Mesenchymal stem cell (in vitro differentiated cells and primary cell): ENCODE measurements at places on chromosomes 6 and 20.
A peak's percentile ranks its signal among the peaks of the same experiment; 100 is the strongest.

DNA sequence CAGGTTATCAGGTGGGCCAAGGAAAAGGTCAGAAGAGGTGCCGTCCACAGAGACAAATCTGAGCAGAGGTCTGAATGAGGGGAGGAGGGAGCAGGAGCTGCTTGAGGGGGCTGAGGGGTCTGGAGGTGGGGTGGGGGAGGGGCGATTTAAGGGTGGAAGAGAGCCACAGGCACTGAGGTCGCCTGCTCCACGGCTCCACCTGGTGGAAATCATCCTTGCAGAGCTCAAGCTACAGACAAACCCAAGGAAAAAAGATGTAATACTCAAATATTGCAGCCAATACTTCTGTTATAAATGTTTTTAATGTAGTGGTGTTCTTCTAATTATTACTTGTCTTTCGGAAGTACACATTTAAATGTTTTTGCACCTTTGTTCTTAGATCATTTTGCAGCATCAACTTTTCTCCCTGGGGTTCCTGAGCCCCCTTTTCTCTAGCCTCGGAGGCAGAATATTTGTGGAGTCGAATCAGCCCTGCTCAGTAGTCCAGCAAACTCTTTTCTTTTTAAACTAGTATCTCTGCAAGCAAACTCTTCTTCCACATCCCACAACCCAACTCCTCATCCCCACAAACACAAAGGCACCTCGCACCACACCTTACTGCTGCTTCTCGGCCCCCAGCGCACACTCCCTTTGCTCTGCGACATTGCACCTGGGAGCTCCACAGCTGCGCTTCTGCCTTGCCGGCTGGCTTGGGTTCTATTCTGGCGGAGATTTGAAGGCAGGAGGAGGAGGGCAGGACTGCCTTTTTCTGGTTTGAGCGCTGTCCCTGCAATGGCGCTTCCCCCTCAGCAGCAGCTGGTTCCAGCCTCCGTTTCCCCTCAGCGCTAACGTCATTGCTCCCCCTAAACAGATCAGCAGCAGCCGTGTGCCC lies 51.0 kb upstream of the TFAP2A start:
- H3K4me3 ChIP-seq: no peak overlapping the region
- no peaks in the 10 kb centered on the region for H3K36me3 ChIP-seq
- H3K27ac ChIP-seq: no peak overlapping the region
- peaks cover 1% of the 10 kb centered on the region for H3K4me1 ChIP-seq
- peak; percentile 36 for DNase-seq
- H3K27me3 ChIP-seq: peaks cover 3% of the 10 kb centered on the region

- peak overlapping the region; percentile 69 for H3K4me3 ChIP-seq
- no peak for DNase-seq
- no peak overlapping the region for H3K27ac ChIP-seq
- H3K4me1 ChIP-seq: peaks cover 53% of the 10 kb centered on the region
- H3K36me3 ChIP-seq: no peaks in the 10 kb centered on the region
- H3K27me3 ChIP-seq: no peaks in the 10 kb centered on the region
These were observed 505 bp downstream of the SNAI1 start for GRCh38 chr20:49983123-49983847.

- H3K36me3 ChIP-seq: no peaks in the 10 kb centered on the region
- no peak overlapping the region for H3K4me3 ChIP-seq
- H3K27ac ChIP-seq: no peak overlapping the region
- H3K27me3 ChIP-seq: no peaks in the 10 kb centered on the region
- H3K4me1 ChIP-seq: peaks cover 2% of the 10 kb centered on the region
These were observed 83.4 kb downstream of the RNGTT start for GRCh38 chr6:88880021-88880420.

DNA sequence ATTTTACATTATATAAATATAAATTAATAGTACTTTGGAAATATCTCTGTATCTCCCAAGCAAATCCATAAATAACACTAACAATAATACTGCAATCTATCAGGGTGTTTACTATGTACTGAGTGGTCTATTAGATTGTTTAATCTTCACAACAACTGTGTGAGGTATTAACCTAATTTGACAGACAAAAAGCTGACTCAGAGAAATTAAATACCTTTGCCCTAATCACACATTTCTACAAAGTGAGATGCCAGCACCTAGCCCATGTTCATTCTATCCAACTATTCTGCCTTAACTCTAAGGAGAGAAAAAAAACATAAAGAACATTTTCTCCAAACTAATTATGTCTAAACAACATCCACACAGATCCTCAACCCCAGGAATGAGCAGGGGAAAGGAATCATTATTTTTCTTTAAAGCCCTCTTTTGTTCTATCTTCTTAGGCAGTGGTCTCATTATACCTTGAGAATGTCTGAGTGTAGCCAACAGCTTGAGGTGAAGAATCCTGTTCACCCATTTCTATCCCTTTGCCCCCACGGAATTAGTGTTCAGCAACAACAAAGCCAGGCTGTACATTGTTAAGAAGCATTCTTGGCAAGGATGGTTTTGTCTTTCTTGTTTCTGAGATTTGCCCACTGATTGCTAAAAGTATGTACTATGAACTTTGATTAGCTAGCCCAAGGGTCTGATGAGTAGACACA lies 42.7 kb downstream of the PRL start:
- H3K36me3 ChIP-seq: no peaks in the 10 kb centered on the region
- no peaks in the 10 kb centered on the region for H3K4me1 ChIP-seq
- H3K27me3 ChIP-seq: no peaks in the 10 kb centered on the region

- no peak overlapping the region for H3K4me3 ChIP-seq
- H3K27me3 ChIP-seq: no peaks in the 10 kb centered on the region
- H3K36me3 ChIP-seq: no peaks in the 10 kb centered on the region
- DNase-seq: no peak
- H3K27ac ChIP-seq: no peak overlapping the region
These were observed 26.0 kb downstream of the CEBPB start for GRCh38 chr20:50216543-50217206.

DNA sequence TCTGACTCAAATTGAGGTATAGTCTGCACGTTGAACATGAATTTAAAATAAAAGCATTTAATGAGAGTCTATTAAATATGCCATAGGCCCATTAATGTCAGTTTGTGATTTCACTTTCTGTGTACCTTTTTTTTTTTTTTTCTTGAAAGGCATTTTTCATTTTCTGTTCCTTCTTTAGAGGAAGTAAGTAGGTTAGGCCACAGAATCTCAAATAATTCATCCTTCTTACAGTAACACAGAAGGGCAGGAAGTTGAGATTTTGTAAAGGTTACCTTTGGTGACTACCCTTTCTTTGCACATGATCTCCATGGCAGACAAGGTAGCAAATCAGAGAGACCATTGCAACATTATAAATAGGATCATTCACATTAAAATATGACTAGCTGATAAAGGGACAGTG lies 9.6 kb downstream of the L3MBTL3 start:
- H3K27ac ChIP-seq: no peak overlapping the region
- H3K4me1 ChIP-seq: peaks cover 2% of the 10 kb centered on the region
- H3K27me3 ChIP-seq: no peaks in the 10 kb centered on the region
- no peak for DNase-seq
- H3K36me3 ChIP-seq: peaks cover 6% of the 10 kb centered on the region

DNA sequence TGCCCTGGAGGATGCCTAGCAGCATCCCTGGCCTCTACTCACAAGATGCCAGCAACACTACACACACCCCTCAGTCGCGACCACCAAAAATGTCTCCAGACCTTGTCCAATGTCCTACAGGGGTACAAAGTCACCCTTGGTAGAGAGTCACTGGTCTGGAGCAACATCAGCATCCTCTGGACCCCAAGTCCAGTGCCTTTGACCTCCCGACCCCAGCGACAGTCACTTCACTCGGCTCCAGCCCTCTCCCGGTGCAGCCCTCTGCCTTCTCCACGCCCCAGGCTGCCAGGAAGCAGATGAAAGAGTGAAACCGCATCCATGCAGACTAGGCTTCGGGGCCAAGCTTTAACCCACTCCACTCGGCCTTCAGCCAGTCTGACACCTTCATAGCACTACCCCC lies 92.0 kb upstream of the SRSF6 start:
- no peak for DNase-seq
- no peak overlapping the region for H3K27ac ChIP-seq
- no peaks in the 10 kb centered on the region for H3K36me3 ChIP-seq
- no peaks in the 10 kb centered on the region for H3K4me1 ChIP-seq
- H3K4me3 ChIP-seq: no peak overlapping the region

DNA sequence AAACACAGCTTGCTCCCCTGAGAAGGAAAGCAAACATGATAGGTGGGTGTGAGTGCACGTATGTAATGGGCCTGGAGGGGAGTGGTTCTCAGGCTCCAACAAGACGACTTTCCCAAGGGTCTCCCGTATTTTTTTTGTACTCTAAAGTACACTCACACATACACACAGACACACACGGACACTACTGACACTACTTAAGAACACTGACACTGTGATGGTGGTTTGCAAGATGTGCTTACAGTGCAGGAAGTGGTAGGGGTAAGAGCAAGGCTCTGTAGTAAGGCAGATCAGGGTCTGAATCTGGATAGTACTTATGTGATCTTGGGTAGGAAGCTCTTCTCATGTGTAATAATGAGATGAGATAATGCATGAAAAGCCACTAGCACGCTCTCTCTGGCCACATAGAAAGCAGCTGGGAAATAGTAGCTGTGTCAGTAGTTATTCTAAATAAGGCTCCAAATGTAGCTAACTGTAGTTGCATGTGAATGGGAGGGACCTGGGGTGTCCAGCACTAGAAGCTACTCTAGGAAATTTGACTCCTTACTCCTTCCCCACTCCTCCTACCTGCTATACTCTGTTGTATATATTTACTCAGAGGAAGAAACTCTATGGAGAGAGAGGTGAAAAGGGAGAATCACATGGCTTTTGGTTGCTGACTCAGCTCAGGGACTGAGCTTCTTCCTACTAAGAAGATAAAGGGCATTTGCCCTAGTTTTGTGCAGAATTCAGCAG lies 8.4 kb upstream of the ZBTB24 start:
- H3K4me3 ChIP-seq: no peak overlapping the region
- no peaks in the 10 kb centered on the region for H3K27me3 ChIP-seq
- H3K36me3 ChIP-seq: no peaks in the 10 kb centered on the region
- H3K4me1 ChIP-seq: no peaks in the 10 kb centered on the region
- H3K27ac ChIP-seq: no peak overlapping the region

DNA sequence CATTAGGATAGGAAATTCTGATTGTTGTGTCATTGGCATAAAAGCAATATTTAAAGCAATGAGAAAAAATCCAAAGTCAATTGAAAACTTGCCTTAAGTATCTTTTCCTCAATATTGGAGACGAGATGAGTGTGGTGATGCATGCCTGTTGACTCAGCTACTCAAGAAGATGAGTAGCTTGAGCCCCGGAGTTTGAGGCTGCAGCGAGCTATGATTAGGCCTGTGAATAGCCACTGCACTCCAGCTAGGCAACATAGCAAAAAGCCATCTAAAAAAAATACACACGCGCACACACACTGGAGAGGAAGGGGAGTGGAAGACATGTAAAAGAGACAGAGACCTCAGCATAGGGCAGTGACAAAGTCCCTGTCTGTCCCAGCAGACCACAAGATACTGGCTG lies 9.7 kb upstream of the MARCKS start:
- H3K36me3 ChIP-seq: no peaks in the 10 kb centered on the region
- DNase-seq: peak; percentile 64
- no peaks in the 10 kb centered on the region for H3K4me1 ChIP-seq
- H3K27me3 ChIP-seq: no peaks in the 10 kb centered on the region
- H3K27ac ChIP-seq: no peak overlapping the region

GRCh38 chr20:40081653-40082052 lies 607.4 kb downstream of the MAFB start:
- H3K27ac ChIP-seq: no peak overlapping the region
- H3K4me1 ChIP-seq: no peaks in the 10 kb centered on the region
- no peak for DNase-seq
- no peaks in the 10 kb centered on the region for H3K36me3 ChIP-seq
- H3K27me3 ChIP-seq: no peaks in the 10 kb centered on the region

GRCh38 chr6:130296854-130297253 lies 69.0 kb upstream of the TMEM200A start:
- no peaks in the 10 kb centered on the region for H3K36me3 ChIP-seq
- no peak overlapping the region for H3K4me3 ChIP-seq
- DNase-seq: no peak
- H3K4me1 ChIP-seq: no peaks in the 10 kb centered on the region
- no peaks in the 10 kb centered on the region for H3K27me3 ChIP-seq

- H3K27me3 ChIP-seq: peaks cover 4% of the 10 kb centered on the region
- no peaks in the 10 kb centered on the region for H3K4me1 ChIP-seq
- no peaks in the 10 kb centered on the region for H3K36me3 ChIP-seq
- DNase-seq: peak; percentile 24
These were observed 26.7 kb upstream of the TFAP2B start for GRCh38 chr6:50791900-50792508.

DNA sequence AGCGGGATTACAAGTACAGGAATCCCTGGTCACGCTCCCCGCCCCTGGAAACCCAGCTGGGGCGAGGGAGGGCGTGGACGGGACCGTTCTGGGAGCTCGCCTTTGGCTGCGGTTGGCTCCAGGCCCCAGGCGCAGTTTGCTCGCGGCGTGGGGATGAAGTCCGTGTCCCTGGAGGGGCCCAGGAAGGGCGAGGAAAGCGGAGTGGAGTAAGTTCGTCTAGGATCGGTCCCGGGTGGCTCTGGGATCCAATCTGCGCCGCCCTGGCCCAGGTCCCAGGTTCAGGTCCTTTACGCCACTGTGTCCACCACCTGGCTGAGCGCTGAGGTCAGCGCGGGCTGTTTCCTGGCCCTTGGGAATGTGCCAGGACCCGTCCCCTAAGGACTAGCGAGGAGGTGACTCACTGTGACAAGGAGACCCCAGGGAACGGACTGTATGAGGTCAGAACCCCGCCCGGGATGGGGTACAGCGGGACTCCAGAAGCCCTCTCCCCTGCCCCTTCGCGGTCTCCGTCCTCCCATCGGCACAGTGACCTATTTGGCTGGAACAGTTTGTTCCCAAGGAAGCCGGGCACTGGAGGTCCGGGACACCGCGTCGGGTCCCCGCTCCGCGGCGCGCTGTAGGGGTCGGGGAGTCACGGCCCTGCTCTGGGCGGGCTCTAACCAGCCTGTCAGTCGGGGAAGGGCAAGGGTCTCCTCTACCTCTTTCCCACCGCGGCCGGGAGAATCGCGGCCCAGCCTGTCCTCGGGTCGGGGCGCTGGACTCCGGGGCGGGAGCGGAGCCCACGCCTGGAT lies 724 bp downstream of the CDKN1A start:
- peaks cover 40% of the 10 kb centered on the region for H3K36me3 ChIP-seq
- peaks cover 35% of the 10 kb centered on the region for H3K4me1 ChIP-seq
- peak; percentile 71 for DNase-seq
- peak overlapping the region; percentile 98 for H3K4me3 ChIP-seq

- H3K4me1 ChIP-seq: no peaks in the 10 kb centered on the region
- no peak overlapping the region for H3K27ac ChIP-seq
- H3K27me3 ChIP-seq: peaks cover 8% of the 10 kb centered on the region
- H3K36me3 ChIP-seq: no peaks in the 10 kb centered on the region
- no peak overlapping the region for H3K4me3 ChIP-seq
These were observed 15.9 kb downstream of the BCAS1 start for GRCh38 chr20:54054516-54054915.
